ENCODE measurements at places on chromosomes 16 and 17.
A peak's percentile ranks its signal among the peaks of the same experiment; 100 is the strongest.

DNA sequence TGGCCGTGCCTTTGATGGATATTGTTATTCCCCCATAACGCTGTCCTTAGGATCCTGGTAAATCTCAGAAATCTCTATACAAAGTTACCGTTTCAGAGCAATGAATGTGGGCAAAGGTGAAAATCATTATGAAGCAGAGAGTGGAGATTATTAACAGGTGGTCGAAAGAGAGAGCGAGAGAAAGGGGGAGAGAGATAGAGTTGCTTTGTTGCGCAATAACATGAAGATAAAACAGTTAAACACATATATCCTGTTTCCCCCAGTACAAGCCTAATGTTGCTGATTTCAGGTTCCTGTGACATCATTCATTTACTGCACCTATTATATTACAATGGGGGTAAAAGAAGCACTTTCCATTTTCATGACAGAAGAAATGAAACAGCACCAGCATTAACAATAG lies 535.4 kb upstream of the RBFOX1 start:
- DNase-seq: no peak

GRCh38 chr16:11278681-11279628 lies 2.2 kb downstream of the PRM1 start:
- DNase-seq: no peak

- no peak for DNase-seq
These were observed 22.1 kb downstream of the SPACA3 start for GRCh38 chr17:33013596-33014375.

- peak; percentile 32 for DNase-seq
These were observed 2.6 kb downstream of the CAMKK1 start for GRCh38 chr17:3890082-3890877.

- no peak for DNase-seq
These were observed 3.3 kb downstream of the MT1H start for GRCh38 chr16:56672761-56673536.

DNA sequence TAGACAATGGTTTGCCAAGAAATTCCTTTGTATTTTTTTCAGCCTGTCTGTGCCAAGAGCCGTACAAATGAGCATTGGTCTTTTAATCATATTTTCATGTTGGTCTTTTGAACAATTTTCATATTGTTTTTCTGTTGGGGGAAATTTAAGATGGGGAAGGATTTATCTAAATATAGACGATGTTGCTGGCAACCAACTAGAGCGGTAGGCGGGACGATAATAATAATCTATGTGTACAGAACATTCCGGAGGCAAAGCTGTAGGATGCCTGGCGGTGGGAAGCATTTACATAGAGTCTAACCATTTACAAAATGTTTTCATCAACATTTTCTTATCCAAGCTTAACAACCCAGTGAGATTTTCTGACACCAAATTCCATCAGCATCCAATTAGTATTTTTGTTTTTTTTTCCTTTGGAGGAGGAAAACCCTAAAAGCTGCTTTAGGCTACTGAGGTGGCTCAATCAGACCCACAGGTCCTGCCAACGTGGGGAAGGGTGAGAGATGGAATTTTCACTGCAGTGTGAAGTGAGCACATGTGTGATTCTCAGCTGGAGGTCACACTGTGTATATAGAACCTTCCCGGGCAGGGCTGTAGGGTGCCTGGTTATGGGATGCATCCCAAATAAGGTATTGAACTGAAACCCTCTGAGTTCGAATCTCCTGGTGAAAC lies 11.7 kb upstream of the SEC14L1 start:
- DNase-seq: no peak

DNA sequence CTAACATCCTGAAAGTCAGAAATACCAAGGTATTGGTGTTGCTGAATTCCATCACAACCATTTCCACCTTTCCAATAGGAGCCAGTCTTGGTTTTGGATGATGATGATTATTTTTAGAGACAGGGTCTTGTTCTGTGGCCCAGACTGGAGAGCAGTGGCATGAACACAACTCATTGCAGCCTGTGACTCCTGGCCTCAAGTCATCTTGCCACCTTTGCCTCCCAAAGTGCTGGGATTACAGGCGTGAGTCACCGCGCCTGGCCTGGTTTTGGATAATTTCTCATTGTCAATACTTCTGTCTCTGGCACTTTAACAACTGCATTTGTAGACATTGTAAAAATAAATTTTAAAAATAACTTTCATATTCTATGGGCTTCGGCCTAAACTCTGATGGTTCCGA lies 22.6 kb downstream of the STAT5B start:
- no peak for DNase-seq

GRCh38 chr16:5502467-5502869 lies 404.9 kb upstream of the EEF2KMT start:
- DNase-seq: peak; percentile 24

All from hematopoietic multipotent progenitor cell treated with erythropoietin and hydrocortisone succinate and interleukin-3 and kit ligand, for 8 days (in vitro differentiated cells).